ENCODE measurements at places on chromosomes 11 and 22.

GRCh38 chr11:119756169-119756865 lies 27.3 kb upstream of the NECTIN1 start:
- DNase-seq, result no peak

GRCh38 chr22:41862530-41863266 lies 29.8 kb downstream of the SREBF2 start:
- DNase-seq, result no peak

DNA sequence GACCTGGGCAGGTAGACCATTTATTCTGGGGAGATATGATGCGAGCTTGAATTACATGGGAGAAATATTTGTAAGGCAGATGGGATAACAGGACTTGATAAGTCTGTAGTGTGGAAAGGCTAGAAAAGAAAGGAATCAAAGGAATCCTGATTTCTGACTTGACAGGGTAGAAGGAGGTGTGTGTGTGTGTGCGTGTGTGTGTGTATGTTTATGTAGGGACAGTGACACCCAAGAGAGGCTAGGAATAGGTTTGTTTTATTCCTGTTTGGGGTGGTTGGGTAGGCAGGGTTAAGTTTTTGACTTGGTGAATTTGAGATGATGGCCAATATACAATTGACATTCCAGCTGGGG lies 390 bp upstream of the HTATIP2 start:
- no peak for DNase-seq

GRCh38 chr11:47940904-47941649 lies 39.3 kb upstream of the PTPRJ start:
- no peak for DNase-seq

DNA sequence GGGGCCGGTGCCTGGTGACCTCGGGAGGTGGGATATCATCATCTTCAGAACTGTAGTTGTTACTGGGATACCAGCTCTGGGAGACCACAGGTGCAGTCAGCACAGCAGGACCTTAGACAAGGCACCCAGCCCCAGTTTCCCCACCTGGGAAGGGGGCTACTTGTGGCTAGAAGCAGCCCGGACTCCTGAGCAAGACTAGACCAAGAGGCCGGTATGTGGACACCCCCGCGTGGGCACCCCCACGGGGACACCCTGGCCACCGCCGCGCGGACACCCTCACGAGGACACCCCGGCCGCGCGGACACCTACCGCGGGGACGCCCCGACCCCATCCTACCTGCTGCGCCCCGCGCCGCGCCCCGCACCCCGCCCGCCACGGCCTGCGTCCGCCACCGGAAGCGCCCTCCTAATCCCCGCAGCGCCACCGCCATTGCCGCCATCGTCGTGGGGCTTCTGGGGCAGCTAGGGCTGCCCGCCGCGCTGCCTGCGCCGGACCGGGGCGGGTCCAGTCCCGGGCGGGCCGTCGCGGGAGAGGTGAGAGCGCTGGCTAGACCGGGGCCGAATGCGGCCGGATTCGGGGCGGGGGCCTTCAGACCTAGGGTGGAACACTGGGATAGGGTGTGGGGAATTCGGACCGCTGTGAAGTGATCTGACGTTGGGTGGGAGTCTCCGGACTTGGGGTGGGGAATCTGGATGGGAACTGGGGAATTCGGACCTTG lies at the start of the genes COMT and TXNRD2:
Gene COMT, plus strand, starts transcription at position 408 of the 718 bp plus-strand sequence. CDS start 20,755 bp downstream, outside the sequence.
Gene TXNRD2, minus strand, starts transcription at position 454 of the 718 bp plus-strand sequence. Its CDS starts 15 bp downstream, at position 439.
- DNase-seq, result no peak

DNA sequence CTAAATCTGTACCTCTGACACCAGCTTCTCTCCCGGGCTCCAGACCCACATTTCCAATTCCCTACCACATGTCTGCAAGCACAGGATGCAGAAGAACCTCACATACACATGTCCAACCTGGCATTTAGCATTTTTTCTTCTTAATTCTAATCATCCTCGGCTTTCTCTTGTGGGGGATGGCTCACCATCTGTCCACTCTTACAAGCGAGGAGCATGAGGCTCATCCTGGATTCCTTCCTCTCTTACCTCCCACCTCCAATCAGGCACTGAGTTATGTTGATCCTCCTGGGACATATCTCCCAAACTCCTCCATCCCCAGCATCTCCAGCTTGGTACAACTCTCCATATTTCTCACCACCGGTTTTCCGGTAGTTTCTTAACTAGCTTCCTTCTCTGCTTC lies 149.8 kb upstream of the LARGE1 start:
- no peak for DNase-seq

- no peak for DNase-seq
Observed at GRCh38 chr22:46537946-46538813, 760 bp upstream of the CELSR1 start.

DNA sequence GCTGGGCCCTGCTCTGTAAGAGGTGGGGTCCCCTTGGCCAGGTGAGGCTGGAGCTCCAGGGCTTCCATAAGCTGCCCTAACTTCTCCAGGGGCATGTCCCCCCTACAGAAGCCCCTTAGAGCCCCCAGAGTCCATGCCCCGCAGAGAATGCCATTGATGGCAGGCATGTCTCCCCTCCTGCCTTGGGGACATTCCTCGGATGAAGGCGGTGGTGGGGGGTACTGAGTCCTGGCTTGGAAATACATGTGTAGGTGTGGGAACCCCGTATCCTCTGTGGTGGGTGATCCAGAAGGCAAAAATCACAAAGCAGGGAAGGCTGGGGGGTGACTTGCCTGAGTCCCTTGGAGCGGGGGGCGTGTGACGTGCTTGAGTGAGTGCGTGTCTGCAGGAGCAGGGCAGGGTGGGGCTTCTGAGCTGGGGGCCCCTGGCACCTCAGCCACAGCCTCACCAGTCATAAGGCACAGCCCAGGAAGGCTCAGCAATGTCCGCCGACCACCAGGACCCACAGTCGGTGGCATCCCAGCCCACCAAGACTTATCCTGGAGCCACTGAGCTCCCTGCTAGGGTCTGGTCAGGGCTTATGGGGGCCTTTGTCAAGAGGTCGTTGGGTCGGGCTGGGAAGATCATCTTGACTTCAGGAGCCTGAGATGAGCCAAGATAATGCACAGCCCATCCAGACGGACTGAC lies 69.8 kb upstream of the KCNQ1OT1 start:
- DNase-seq, result no peak

DNA sequence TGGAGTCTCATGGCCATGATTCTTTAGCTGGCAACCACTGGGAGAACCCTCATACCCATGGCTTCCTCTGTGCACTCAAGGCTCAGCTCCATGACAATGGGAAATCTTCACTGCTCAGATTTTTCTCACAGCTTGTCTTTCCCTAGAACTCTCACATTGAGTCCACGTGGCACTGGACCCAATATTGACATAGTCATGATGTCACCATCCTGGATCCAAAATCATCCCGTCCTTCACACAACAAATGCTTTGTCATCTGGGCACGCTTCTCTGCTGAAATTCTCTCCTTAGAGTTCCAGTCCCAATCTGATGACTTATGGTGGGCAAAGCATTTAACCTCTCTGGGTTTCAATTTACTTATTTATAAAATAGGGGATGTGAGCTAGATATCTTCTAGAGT lies 37.7 kb upstream of the CD44 start:
- DNase-seq, result peak; percentile 62

GRCh38 chr11:2311353-2312133 lies 9.7 kb downstream of the TSPAN32 start:
- no peak for DNase-seq

- no peak for DNase-seq
Observed at GRCh38 chr11:129376658-129377341, 1.2 kb downstream of the BARX2 start.

DNA sequence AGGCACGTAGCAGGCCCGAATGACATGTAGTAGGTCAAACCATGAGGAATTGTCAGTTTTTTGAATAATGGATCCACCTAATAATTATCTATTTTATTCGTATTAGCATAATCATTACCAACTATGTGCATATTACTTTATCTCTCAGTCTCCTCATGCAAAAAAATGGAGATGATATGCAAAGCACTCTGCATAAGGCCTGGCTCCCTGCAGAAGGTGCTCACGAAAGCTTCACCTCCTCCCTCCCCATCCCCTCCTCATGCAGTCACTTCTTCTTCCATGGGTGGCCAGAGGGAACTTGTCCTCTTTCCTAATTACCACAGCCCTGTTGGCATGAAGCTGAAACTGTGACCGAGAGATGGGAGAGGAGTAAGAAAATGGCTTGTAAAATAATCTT lies 20.8 kb upstream of the TSKU start:
- no peak for DNase-seq

DNA sequence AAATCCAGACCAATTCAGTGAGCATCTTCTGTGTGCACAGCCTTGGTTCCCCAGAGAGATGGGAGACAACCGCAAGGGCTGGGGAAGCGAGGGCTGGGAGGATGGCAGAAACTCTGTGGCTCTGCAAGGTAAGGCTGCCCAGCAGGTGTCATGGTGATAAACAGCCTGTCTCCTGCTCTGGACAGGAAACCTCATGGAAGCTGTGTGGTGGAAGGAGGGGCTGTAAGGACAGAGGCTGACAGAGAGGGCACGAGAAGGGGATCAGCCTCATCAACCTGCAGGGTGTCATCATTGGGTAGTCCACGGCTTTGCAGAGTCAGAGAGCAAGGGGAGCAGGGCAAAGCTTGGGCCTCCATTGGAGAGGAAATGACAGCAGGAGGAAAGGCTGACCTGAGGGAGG lies 138.4 kb upstream of the CADM1 start:
- no peak for DNase-seq

DNA sequence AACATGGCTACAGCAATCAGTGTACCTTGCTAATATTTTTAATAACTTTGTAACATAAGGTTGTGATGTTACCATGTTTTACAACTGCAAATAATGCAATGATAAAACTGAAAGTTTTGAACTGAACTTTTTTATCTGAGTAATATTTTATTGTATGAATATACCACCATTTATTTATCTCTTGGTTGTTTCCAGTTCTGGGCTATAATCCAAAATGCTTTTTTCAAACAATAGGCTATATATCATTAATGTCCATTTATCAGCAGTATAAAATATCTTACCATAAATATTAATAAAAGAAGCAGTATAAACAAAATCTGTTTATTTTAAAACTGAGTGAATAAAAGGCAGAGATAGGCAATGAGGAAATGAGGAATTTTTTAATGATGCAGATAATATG lies 63.3 kb downstream of the SIK3 start:
- DNase-seq, result no peak

- DNase-seq, result no peak
Observed at GRCh38 chr22:35900483-35901168, 128.0 kb downstream of the RBFOX2 start.

- no peak for DNase-seq
Observed at GRCh38 chr11:107598225-107599139, 7.5 kb downstream of the ELMOD1 start.

- no peak for DNase-seq
Observed at GRCh38 chr22:36757668-36758211, 18.2 kb downstream of the IFT27 start.

DNA sequence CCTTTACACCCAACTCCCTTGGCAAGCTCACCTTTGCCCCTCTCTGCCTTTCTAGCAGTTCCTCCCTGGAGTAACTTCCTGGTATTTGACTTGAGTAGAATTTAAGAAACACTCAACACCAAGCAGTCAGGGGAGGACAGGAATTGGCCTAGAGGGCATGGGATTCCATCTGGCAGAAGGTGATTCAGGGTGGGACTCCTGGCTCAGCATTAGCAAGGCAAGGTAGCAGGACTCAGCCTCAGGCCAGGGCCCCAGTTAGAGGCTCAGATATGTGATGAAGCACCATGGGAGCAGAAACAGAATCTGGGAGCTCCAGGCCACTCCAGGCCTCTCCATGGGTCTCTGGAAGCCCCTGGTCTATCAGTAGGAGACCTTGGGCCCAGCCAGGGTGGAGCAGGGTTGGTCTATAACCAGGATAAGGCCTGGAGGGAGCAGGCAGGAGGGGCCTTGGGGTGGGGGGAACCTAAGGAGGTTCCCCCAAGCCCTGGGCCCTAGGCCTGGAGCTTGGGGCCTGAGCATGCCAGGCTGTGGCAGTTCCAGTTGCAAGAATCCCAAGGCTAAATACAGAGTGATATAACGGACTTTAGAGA lies 148.2 kb downstream of the PARVA start:
- DNase-seq, result no peak

- DNase-seq, result no peak
Observed at GRCh38 chr11:128726458-128727139, 32.7 kb downstream of the FLI1 start.

- no peak for DNase-seq
Observed at GRCh38 chr22:46294784-46295183, 1.9 kb upstream of the GTSE1 start.

DNA sequence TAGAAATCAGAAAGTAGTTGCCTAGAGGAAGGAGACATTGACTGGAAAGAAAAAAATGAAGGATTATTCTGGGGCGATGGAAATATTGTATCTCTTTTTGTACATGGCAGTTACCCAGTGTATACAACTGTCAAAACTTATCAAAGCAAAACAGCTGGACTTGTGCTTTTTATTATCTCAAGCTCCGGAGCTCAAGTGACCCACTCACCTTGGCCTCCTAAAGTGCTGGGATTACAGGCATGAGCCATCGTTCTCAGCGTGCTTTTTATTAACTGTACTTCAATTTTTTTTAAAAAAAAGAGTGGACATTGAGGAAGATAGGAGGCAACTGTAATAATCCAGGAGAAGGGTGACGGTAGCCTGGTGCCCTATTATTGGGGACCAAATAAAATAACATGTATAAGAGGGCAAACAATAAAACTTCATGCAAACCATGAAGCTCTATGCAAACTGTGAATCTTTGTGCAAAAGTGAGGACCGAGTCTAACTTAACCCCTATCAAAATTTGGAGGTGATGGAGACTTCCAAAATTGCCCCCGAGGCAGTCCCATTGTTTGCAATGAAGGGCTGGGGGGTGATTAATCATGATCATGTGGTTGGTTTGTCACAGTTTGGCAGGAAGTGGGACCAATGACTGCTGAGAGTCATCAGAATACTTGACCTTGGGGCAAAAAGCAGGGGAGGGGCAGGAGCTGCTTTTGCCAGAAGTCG lies 23.5 kb downstream of the FZD4 start:
- no peak for DNase-seq

- DNase-seq, result no peak
Observed at GRCh38 chr11:122202161-122202950, 86.3 kb upstream of the BLID start.

DNA sequence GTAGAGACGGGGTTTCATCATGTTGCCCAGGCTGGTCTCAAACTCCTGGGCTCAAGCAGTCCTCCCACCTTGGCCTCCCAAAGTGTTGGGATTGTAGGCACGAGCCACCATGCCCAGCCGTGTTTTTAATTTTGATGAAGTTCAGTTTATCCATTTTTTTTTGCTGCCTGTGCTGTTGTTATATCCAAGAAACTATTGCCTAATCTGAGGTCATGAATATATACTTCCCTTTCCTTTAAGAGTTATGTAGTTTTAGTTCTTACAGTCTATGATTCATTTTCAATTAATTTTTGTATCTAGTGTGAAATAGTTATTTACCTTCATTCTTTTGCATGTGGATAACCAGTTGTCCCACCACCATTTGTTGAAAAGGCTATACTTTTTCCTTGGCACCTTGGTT lies 50.3 kb upstream of the SORL1-AS1 start:
- DNase-seq, result no peak

- DNase-seq, result no peak
Observed at GRCh38 chr22:48959496-48959895, 868.2 kb downstream of the BRD1 start.

GRCh38 chr11:121555121-121555520 lies 102.4 kb upstream of the SORL1-AS1 start:
- DNase-seq, result no peak

GRCh38 chr22:50034126-50035081 lies 21.8 kb upstream of the IL17REL start:
- no peak for DNase-seq

Measured in LNCaP clone FGC (cell line).